Effector CD8-positive, alpha-beta T cell (primary cell): ENCODE measurements at places on chromosomes 11 and 22.

- DNase-seq, result no peak
Observed at GRCh38 chr22:30453731-30454510, 17.9 kb downstream of the SEC14L3 start.

- no peak for DNase-seq
Observed at GRCh38 chr22:23224846-23225245, 44.5 kb downstream of the BCR start.

GRCh38 chr11:88375927-88376470 lies 38.5 kb upstream of the CTSC start:
- DNase-seq, result no peak

GRCh38 chr11:45810431-45811108 lies 5.6 kb downstream of the SLC35C1 start:
- DNase-seq, result no peak

GRCh38 chr11:133943950-133944698 lies 12.6 kb downstream of the IGSF9B start:
- no peak for DNase-seq

DNA sequence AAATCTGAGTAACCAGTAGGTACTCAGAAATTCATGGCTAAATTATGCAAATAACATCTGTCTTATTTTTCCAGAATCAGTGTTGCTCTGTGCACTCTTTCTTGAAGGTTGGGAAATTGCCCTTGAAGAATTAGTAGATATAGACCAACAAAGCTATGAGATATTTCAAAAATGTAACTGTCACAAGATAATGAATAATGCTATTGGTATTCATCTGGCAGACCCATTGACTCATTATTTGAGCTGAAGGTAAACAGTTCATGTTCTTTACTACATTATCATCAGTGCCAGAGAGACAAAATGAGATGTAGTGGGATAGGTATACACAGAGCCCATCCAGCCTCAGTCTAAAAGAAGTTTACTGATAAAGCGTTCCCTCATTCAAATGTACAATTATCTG lies 274.7 kb downstream of the CASP12 start:
- DNase-seq, result no peak

DNA sequence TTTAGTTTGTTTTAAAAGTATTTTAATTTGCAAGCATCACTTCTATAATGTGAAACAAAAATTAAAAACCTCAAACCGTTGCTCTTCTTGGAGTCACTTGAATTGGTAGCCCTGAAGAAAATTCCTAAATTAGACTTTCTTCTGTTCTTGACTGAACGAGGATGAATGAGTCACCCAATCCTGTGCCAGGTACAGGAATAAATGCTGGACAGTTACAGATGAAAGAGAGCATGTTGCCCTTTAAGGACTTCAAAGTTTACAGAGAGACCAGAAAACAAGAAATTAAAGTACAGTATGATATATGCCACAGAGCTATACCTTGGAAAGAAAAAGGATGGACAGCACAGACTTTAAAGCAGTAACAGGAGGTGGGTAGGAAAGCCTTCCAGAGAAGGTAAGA lies 41.3 kb upstream of the CXCR5 start:
- DNase-seq, result no peak

GRCh38 chr11:69525516-69526452 lies 44.3 kb downstream of the LINC01488 start:
- DNase-seq, result no peak

- no peak for DNase-seq
Observed at GRCh38 chr11:134853992-134854991, 442.2 kb upstream of the B3GAT1 start.

- DNase-seq, result no peak
Observed at GRCh38 chr22:23752750-23753149, 1.5 kb downstream of the VPREB3 start.

- DNase-seq, result no peak
Observed at GRCh38 chr22:48896766-48897644, 930.7 kb downstream of the BRD1 start.

- no peak for DNase-seq
Observed at GRCh38 chr11:15918674-15919073, 437.7 kb downstream of the SOX6 start.

GRCh38 chr11:67608486-67608885 lies 1.8 kb downstream of the NDUFV1 start:
- DNase-seq, result no peak

- no peak for DNase-seq
Observed at GRCh38 chr11:109957000-109957399, 136.2 kb upstream of the ZC3H12C start.

DNA sequence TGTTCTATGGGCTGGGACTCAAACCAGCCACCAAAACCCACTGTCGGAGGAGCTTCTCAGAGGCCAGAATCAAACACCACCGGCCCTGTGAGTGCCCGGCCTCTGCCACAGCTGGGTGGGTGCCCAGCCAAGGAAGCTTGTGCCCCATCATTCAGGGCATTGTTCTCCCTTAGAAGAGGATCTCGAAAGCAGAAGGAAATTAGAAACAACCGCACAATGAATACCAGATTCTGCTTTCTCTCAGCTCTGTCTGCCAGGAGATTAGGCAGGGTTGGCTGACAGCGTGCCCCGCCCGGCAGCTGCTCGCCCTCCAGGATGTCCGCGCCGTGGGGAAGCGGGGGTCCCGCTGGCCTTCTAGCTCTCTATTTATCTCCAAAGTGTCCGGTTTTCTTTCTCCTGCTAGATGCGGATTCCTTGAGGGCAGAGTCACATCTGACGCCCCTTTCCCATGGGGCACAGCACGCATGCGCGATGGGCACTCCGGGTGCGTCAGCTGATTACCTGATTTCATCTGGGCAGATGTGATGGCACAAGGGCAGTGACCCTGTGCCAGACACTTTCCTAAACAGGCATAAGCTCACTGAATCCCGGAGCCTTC lies 25.5 kb downstream of the SCGB1A1 start:
- peak; percentile 18 for DNase-seq

- DNase-seq, result no peak
Observed at GRCh38 chr22:49660321-49660720, 167.4 kb downstream of the BRD1 start.

GRCh38 chr22:20015187-20015625 lies 1.4 kb downstream of the ARVCF start:
- DNase-seq, result no peak

GRCh38 chr22:37331034-37331428 lies 48.7 kb downstream of the CYTH4 start:
- no peak for DNase-seq
